Common myeloid progenitor, CD34-positive (primary cell): ENCODE measurements at places on chromosomes 7 and 10.

GRCh38 chr7:152624228-152624627, 51.7 kb downstream of the XRCC2 start:
- no peaks in the 10 kb centered on the region for H3K4me1 ChIP-seq
- H3K27me3 ChIP-seq = no peaks in the 10 kb centered on the region
- H3K27ac ChIP-seq = no peak overlapping the region
- H3K36me3 ChIP-seq = no peaks in the 10 kb centered on the region

- H3K27me3 ChIP-seq = no peaks in the 10 kb centered on the region
- H3K4me3 ChIP-seq = no peak overlapping the region
Observed at GRCh38 chr10:124286621-124287020, 132.1 kb downstream of the OAT start.

- DNase-seq = peak; percentile 50
- H3K4me3 ChIP-seq = no peak overlapping the region
Observed at GRCh38 chr7:48337012-48337621, 165.9 kb downstream of the ABCA13 start.

DNA sequence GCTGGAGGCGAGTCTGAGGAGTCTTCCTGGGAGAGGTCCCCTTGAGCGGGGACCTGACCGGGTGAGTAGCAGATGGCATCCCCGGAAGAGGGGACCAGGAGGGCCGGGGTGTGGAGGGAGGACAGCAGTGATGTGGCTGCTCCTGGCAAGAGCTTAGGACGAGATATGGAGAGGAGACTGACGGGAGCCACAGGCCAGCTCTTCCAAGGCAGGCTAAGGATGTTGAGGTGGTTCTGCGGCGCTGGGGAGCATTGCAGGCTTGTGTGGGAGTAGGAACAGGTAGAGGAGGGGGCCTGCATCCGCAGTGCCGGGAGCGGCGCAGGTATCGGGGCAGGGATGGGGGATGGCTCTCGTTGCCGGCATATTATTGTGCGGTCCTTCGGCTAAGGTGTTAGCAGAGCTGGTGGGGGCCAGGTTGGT, 76.7 kb upstream of the ANLN start:
- no peaks in the 10 kb centered on the region for H3K27me3 ChIP-seq
- no peak overlapping the region for H3K4me3 ChIP-seq
- H3K27ac ChIP-seq = no peak overlapping the region

GRCh38 chr10:101646364-101646763, 48.6 kb downstream of the FBXW4 start:
- H3K4me1 ChIP-seq = no peaks in the 10 kb centered on the region
- H3K36me3 ChIP-seq = peaks cover 31% of the 10 kb centered on the region
- DNase-seq = no peak
- H3K27me3 ChIP-seq = no peaks in the 10 kb centered on the region

DNA sequence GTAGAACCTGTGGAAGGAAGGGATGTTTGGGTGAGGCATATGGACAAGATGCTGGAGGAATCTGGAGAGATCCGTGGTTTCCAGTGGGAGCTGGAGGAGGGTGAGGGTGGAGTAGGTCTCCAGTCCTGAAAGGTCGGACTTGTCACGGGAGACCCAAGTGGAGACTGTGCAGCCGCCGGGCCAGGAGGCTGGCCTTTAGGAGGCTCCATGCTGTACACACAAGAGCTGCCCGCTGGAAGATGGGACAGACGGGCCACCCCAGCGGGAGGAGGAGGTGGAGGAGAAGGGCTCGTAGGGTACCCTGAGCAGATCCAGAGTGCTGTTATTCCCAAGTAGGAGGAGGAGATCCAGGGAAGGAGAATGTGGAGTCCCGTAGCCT, 106.7 kb downstream of the NKX6-2 start:
- no peaks in the 10 kb centered on the region for H3K36me3 ChIP-seq
- no peak for DNase-seq
- H3K4me1 ChIP-seq = peaks cover 3% of the 10 kb centered on the region
- no peak overlapping the region for H3K27ac ChIP-seq

GRCh38 chr7:511476-512145, 8.0 kb downstream of the PDGFA start:
- no peak overlapping the region for H3K4me3 ChIP-seq
- H3K27ac ChIP-seq = no peak overlapping the region
- H3K4me1 ChIP-seq = no peaks in the 10 kb centered on the region
- no peak for DNase-seq

GRCh38 chr10:14336736-14337135, 6.0 kb upstream of the FRMD4A start:
- no peak overlapping the region for H3K4me3 ChIP-seq
- H3K36me3 ChIP-seq = no peaks in the 10 kb centered on the region
- peaks cover 7% of the 10 kb centered on the region for H3K27me3 ChIP-seq
- no peaks in the 10 kb centered on the region for H3K4me1 ChIP-seq
- H3K27ac ChIP-seq = no peak overlapping the region

- no peak overlapping the region for H3K27ac ChIP-seq
- H3K36me3 ChIP-seq = no peaks in the 10 kb centered on the region
- peaks cover 20% of the 10 kb centered on the region for H3K4me1 ChIP-seq
- peak overlapping the region; percentile 92 for H3K4me3 ChIP-seq
- H3K27me3 ChIP-seq = no peaks in the 10 kb centered on the region
Observed at GRCh38 chr10:114631666-114632417, 26.2 kb downstream of the ABLIM1 start.

GRCh38 chr7:70094831-70095230, 496.6 kb downstream of the AUTS2 start:
- H3K27ac ChIP-seq = no peak overlapping the region
- no peaks in the 10 kb centered on the region for H3K4me1 ChIP-seq
- no peak overlapping the region for H3K4me3 ChIP-seq
- no peaks in the 10 kb centered on the region for H3K36me3 ChIP-seq

GRCh38 chr10:98077223-98077622, 46.8 kb upstream of the CRTAC1 start:
- H3K4me1 ChIP-seq = peaks cover 10% of the 10 kb centered on the region
- no peak for DNase-seq
